ENCODE measurements at places on chromosomes 5 and 9.

DNA sequence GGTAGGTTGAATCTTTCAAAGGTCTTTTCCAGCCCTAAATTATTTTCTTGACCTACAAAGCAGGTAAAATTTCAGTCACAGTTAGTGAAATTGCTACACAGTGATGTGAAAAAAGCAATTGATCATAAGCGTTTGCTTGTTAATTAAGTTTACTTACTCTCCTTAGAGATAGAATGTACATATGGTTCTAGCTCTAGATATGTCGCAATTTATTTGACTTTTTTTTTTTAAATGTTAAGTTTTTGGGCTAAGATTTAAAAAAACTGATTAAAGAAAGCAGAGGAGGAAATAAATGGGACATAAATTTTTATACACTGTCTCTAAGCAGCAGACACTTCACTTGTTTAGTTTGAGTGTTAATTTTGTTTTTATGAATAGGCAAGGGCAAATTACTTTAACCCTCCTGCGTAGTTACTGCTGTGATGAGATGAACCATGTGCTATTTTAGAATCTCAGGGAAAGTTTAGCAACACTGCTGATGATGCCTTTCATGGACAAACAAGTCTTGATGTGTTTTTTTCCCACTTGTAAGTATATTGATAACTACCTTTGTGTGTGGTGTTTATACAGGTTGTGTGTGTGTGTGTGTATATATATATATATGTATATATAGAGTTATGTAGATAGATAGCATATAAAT, 38.3 kb upstream of the FAM120AOS start:
- no peak for DNase-seq

DNA sequence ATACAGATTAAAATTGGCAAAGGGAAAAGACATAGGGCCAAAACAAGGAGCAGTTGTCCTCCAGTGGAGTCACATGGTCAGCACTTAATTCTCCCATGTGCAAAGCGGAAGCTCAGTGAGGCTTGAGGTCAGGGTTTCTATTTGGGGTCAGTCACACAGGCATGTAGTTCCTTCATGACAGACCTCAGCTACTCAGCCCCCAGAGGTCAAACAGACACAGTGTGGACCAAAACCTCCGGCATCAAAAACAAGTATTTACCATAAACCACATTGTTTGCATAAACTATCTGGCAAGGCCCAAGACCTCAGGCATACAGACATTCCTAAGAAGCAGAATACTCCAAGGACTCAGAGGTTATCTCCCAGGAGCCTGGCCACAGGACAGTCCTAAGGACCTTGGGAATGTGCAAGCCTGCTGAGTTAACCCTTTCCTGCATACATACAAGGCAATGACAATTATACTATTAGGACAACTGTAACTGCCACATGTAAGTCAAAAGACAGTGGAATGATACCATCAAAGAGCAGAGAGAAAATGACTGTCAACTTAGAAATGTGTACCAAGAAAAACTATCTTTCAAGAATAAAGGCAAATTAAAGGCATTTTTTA, 28.7 kb upstream of the FNIP1 start:
- no peak for DNase-seq

DNA sequence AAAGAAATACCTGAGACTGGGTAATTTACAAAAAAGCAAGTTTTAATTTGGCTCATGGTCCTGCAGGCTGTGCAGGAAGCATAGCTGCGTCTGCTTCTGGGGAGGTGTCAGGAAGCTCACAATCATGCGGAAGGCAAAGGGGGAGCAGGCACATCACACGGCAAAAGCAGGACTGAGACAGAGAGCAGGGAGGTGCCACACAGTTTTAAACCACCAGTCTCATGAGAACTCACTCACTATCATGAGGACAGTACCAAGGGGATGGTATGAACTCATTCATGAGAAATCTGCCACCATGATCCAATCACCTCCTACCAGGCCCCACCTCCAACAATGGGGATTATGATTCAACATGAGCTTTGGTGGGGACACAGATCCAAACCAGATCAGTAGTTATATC, 96.2 kb downstream of the OSTF1 start:
- DNase-seq, result no peak

- DNase-seq, result no peak
These were observed 280.2 kb downstream of the IRX2 start for GRCh38 chr5:2471152-2471879.

GRCh38 chr5:144209361-144209760, 38.7 kb downstream of the KCTD16 start:
- no peak for DNase-seq

- DNase-seq, result peak; percentile 52
These were observed 81.7 kb downstream of the DCP2 start for GRCh38 chr5:113058269-113058668.

DNA sequence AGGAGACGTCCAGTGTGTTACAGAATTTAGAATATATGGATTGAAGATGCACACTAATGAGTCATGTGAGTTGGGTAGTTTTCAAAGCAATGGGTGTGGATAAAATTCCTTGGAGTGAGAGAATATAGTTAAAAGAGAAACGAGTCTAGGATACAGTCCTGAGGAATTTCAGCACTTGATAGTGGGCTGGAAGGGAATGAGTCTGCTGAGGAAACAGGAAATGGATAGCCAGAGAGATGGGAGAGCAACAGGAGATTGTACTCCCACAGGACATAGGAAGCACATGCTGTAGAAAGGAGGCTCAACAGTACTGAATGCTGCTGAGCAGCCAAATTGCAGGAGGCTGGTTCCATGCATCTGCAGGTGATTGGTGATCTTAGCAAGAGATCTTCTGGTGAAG, 68.1 kb downstream of the FBN2 start:
- no peak for DNase-seq

DNA sequence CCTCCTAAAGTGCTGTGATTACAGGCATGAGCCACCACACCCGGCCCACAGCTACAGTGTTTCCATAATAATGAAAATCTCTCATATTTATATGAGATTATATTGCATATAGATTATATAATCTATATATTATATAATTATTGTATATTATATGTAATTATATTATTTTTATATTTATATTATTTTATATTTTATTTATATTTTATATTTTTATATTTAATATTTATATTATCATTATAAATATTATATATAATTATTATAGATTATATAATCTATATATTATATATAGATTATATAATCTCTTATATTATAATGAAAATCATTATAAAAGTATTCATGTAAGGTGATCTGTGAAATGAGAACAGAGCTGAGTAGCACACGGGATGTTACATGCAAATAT, 11.5 kb downstream of the ANKRD18B start:
- no peak for DNase-seq

DNA sequence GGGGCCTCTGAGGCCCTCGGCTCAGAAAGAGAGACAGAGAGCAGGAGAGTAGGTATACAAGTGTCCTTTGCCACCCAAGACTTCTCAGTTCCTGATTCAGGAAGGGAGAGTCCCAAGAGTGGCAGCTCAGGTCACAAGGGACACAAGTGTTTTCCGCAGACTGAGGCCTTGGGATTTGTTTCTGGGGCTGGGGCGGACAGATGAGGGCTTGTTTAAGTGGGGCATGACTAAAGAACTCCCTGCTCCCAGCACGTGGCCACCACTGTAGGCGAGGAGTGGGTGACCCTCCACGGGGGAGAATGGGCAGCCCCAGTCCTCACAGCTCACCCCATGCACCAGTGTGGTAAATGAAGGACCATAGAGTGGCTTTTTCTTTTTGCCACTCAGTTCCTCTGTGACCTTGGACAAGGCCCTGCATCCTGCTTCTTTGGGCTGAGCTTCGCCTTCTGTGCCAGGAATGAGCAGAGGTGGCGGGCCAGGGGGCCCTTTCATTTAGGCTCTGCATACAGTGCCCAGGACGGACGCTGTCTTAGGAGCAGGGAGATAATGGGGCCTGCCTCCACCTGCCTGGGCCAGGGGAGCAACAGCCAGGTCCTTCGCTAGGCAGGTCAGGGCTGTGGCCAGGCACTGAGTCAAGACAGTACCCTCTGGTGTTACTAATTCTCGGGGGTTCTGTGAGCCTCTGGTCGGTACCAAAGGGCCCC, 50.8 kb downstream of the AMBP start:
- peak; percentile 66 for DNase-seq

DNA sequence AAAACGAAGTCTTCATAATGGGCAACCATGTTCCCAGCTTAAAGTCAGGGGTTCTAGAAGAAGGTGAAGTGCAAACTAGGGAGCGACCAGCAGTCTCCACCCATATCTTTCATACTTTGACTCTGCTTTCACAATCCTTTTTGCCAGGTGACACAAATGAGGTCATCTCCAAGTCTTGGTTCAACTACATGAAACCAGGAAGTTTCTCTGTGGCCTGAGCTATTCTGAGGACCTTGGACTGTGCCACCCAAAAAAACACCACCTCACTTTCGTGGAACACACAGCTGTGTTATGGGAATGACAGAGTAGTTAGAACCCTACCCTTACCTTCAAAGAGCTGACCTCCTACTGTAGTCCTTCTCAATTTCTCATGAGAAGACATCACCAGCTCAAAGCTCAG, 309.2 kb downstream of the AGTPBP1 start:
- no peak for DNase-seq

GRCh38 chr5:150361301-150361700, 3.8 kb downstream of the TCOF1 start:
- DNase-seq, result no peak

DNA sequence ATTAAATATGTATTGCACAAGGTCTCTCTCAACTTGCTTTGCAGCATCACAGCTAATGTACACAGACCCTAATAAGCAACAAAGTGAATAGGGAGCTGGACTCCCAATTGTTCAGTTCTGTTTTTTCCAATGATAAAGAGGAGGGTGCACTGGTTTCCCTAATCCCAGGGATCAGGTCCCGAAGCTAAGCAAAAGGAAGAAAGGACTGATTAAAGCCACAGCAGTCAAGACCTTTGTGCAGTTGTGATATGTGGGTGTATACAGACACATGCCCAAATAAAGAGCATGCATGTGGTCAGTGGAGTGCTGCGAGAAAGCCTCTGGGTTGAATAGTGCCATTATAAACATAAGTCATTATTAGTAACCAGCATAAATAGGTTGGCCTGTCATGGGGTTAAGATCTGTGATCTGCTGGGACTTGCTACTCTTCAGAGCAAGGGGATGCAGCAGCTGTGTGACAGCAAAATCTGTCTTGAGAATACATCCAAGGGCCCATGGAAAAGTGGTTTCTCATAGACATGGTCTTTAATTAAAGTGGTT, 1863.1 kb upstream of the WWC1 start:
- DNase-seq, result no peak

GRCh38 chr5:2986301-2986700, 234.8 kb upstream of the IRX2 start:
- DNase-seq, result no peak

Data from coronary artery (tissue), 2 donors.